GM19239 (cell line): ENCODE measurements at places on chromosomes 6 and 20.

GRCh38 chr6:106520711-106521401 is 108.4 kb downstream of the RTN4IP1 start:
- DNase-seq: no peak

DNA sequence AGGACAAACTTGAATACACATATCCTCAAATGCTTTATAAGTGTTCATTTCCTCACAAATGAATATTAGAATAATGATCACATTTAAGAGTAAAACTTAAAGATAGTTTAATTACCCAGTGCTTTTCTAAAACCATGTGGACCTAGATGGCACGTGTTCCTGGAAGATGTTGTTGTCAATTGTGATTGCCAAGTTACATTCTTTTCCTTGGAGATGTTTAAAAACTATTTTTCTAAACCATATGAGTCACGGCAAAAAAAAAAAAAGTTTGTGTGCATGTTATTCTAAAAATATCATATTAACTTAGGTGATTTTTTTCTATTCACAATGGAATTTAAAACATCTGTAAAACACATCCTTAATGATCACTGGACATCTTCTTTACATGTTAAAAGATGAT is 51.1 kb downstream of the RCAN2 start:
- DNase-seq: no peak

- no peak for DNase-seq
Observed at GRCh38 chr6:163243083-163243482, 171.4 kb upstream of the QKI start.

- DNase-seq: no peak
Observed at GRCh38 chr6:66796987-66797386, 1090.0 kb upstream of the EYS start.

DNA sequence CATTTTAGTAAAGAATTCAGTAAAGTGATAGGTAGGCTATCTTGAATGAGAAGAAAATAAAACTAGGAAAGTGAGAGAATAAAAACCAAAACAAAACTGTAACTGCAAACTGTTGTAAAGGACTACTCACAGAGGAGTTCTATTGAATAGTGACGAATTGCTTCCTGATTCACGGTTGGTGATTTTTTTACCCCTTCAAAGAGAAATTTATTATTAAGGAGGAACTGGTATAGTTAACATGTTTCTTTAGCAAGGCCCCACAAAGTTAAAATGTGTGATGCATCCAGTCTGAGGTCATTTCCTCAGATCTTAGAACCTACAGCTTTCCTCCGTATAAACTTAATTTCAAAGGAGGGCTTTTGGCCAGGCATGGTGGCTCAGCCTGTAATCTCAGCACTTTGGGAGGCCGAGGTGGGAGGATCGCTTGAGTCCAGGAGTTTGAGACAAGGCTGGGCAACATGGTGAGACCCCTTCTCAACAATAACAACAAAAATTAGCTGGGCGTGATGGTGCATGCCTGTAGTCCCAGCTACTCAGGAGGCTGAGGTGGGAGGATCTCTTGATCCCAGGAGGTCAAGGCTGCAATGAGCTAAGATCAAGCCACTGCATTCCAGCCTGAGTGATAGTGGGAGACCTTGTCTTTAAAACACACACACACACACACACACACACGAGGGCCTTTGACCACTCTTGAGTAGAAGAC is 8.3 kb downstream of the PRDM1 start:
- DNase-seq: no peak
